SW 1271 (cell line): ENCODE measurements at places on chromosomes 1 and 21.

GRCh38 chr1:223711747-223712193 lies 569 bp upstream of the CAPN2 start:
- DNase-seq: no peak

DNA sequence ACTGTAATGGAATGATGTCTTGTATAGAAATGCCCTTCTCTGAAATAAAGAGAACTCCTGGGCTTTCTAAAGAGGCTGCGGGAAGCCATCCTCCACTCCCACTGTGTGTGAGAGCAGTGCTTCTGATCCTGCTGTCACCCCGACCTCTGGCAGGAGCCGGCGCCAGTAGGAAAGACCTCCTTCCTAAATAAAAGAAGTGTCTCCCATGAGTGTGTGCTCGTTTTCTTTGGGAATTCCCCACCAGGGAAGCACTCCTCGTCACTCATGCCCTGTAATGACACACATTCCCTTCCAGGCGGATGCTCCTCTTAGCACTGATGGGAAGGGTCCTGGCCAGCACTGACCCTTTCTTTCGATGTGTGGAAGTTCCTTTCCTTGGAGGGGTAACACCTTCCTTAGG lies 20.1 kb downstream of the AGT start:
- DNase-seq: no peak

GRCh38 chr21:26154753-26155152 lies 15.8 kb downstream of the APP start:
- DNase-seq: no peak

- no peak for DNase-seq
These were observed 7.5 kb upstream of the CDC14A start for GRCh38 chr1:100344774-100345173.

GRCh38 chr1:31111290-31111951 lies 45.9 kb upstream of the PUM1 start:
- DNase-seq: no peak

DNA sequence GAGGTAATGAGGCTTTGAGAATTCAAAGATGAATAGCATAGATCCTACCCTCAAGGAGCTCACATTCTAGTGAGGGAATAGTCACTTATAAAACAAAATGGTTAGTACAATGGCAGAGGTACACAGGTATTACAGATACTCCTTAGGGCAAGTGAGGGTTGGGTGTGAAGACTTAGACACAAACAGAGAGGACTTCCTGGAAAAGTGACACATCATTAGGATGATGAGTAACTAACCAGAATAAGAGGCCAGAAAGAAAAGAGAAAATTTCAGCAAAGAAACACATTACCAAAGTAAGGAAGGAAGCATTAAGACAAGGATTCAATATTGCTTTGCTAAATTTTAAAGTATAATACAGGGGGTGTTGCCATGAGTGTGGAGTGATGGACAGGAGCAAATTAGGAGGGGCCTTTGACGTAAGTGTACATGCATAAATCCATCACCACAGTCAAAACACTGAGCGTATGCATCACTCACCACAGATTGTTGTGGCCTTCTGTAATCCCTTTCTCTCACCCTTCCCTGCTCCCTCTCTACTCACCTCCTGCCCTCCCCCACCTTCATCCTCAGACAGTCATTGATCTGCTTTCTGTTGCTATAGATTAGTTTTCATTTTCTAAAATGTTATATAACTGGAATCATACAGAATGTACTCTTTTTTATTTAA lies 7.9 kb downstream of the CD53 start:
- DNase-seq: no peak

- DNase-seq: no peak
These were observed 26.1 kb downstream of the SLC1A7 start for GRCh38 chr1:53116307-53116810.

- DNase-seq: no peak
These were observed 1.3 kb downstream of the PIK3R3 start for GRCh38 chr1:46131093-46131492.

DNA sequence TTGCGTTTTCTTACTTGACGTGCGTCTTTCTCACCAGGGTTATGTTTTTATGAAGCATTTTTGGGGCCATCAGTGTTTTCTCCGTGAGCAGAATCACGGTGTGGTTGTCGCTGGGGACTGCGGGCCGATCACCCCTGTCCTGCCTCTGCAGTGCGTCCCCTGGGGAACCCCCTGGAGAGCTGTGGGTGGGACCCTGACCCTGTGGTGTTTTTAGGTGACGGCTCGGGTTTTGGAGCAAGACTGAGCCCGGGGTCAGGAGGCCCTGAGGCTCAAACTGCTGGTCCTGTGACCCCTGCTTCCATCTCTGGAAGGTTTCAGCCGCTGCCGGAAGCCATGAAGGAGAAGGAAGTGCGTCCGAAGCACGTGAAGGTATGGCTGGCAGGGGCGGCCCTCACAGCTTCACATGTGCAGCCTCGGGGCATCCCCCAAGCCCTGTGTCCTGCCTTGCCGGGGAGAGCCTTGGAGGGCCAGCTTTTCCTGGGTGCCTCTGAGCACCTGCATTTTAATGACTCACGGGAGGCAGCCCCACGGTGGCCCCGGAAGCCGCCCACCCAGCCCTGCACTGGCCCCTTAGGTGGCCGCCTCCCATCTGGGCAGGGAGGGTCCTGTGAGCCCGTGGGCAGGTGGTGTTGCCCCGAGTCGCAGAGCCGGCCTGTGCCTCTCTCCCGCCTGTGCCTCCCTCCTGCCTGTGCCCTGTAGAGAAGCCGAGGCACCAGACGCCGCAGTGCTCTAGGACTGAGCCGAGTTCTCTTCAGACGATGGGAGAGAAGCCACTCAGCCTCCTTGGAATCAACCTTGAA lies 36.7 kb upstream of the DIP2A start:
- no peak for DNase-seq

DNA sequence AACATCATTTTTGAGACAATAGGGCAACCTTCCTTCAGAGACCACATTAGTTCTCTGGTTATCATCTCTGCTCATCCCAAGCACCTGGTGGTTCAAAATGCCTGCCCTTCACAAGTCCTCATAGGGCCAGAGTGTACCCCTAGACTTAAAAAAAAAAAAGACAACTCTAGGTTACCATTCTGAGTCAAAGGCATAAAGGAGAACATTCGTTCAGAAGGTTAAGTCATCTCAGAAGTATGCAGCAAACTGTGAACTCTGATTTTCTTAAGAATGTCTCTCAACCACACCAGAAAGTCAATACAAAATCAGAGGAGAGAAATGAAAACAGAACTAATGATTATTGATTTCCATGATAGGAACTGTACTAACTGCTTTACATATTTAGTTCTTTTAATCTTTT lies 9.2 kb upstream of the BEND5 start:
- DNase-seq: no peak

DNA sequence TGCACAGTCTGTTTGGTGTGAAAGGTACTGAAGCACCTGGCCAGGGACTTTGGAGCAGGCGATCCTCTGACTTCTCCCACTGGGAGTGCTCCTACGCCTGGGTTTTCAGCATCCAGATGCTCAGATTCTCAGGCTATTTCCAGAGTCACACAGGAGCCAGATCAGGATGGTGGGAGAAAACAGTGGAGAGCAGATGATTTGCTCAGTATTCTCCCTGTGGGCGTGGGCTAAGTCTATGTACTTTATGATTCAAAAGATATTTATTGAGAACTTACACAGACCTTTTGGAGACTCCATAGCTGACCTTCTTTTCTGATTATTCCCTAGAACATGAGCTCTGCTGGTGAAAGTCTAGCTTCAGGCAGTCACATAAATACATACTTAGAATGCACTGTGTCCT lies 134.6 kb downstream of the TENT5C start:
- DNase-seq: no peak

GRCh38 chr1:187079330-187079729 lies 250.6 kb downstream of the PLA2G4A start:
- no peak for DNase-seq

DNA sequence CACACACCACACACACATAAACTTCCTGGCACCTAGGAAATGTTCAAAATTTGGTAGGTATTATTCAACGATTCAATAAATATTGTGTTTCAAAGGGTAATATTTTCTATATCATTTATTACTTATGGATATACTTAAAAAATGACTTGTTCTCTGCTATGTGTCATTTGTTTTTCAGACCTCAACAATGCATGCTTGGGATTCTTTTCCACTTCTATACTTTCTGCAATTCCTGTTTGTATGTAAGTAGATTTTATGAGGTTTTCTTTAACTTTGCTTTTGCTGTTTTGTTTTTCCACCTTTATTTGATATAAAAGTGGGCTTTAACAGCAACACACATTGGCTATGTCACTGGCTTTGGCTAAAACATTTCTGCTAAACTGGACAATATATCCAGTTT lies 3.5 kb downstream of the CEP170 start:
- DNase-seq: no peak

GRCh38 chr1:188343914-188344313 lies 1515.2 kb downstream of the PLA2G4A start:
- no peak for DNase-seq
